ENCODE measurements at places on chromosomes 2 and 18.

GRCh38 chr2:169480079-169480465 is 778 bp downstream of the BBS5 start:
- peak; percentile 7 for DNase-seq

GRCh38 chr18:48914581-48915251 is 36.0 kb downstream of the SMAD7 start:
- no peak for DNase-seq

DNA sequence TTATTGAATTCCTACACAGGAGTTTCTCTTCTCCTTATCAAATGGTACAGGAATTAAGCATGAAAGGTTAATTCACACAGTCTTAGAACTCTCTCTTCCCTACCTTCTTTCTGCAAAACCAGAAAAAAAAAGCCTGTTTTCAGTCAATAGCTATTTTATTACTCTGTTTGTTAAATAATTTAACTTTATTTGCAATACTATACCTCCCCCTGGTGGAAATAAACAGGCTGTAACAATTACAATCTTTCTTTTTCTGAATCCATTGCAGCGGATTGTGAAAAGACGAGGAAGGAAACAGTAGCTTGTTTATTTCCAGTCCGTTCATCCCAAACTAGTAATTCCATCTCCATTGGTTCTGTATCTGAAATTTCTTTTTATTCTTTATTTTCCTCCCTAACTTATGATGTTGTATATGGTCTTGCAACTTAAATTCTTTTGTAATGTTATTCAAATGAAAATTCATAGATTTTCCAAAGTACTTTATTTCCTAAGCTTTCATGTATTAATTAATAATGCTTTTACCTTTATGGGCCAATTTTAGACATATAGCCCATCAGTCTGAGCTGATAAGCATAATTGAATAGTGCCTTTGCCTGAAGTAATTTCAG is 165.2 kb downstream of the SH3BP4 start:
- DNase-seq = peak; percentile 64

DNA sequence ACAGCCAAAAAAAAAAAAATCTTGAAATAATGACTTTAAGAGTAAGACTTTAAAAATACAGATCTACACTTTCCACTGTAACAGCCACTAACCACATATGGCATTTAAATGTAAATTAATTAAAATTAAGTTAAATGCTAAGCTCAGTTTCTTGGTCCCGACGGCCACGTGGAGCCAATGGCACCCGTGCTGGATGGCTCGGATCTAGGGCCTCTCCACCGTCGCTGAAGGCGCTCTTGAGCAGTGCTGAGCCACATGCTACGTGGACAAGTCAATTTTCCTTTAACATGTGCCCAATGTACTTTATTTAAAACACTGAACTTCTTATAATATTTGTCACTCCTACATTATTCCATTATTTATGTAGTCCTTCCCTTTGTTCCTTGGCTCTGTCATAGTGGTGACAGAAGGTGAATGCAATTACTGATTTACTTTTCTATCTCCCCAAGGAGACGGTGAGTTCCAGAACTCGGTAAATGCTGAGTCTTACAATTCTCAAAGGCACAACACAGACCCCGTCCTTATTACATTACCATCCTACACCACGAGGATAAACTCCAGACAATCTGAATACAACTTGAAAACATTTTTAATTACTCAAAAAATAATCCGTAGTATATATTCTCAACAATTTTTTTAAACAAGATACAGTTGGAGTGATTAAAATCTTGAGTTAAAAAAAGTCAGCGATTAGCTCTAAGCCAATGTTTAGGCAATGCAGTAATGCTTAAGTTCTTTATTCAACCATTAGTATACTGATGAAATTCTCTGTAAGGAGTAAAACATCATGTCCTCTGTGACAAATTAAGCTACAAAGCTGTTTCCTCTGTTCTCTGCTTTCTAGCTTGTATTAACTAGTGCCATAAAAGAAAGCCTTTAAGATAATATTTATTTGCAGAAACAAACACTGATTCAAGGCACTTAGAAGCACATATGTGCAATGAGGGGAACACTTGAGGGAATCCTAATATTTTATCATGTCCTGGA is 95.1 kb downstream of the AFF3 start:
- no peak for DNase-seq

DNA sequence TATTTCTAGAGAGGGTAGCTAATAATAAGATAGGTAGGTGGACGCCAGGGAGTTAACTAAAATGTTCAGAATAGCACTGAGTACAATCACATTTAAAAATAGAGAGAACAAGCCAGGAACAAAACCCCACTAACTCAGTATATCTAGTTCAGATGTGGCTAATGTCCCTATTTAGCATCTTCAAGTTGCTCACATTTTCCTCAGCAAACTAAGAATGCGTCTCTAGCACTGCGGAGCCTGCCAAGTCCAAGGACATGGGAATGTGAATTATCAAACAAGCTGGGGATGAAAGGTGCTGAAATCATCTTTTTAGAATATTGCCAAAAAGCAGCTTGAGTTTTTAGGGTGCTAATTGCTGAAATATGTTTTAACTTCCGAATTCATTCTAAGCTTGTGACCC is 398.5 kb upstream of the FIGN start:
- DNase-seq = no peak

- no peak for DNase-seq
Observed at GRCh38 chr2:148903979-148904378, 29.0 kb downstream of the KIF5C start.

DNA sequence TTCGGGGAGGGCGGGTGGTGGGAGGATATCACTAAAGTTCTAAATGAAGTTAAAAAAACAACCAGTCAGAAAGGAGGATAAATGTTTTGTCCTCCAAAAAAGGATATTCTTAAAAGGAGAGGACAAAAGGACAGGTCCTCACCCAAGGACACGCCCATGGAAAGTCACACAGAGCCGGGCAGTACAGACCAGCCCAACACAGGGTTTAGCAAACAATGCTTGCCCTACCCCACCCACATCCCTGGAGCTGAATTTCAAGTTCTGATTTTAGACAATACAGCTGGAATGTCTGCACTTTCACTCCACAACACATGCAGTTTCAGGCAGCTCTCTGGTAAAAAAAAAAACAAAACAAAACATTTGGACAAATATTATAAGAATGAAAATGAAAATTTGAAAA is 67.9 kb downstream of the SLC9A4 start:
- no peak for DNase-seq

DNA sequence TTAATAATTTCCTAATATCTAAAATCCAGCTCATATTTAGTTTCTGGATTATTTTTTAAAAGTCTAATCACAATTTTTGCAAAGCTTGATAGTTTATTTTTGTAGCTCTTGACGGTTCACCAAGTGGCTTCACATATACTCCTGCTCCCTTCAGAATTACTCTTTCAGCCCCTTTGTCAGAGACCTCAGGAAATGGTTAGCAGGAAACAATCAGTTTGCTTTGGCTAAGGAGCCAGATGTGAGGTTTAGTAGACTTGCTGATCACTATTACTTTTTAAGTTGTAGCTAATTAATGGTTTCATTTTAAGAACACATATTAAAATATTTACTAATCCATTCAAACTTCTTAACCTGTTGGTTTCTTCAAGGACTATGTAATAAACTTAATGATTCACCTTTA is 2.3 kb downstream of the RBBP8 start:
- DNase-seq = peak; percentile 44

- DNase-seq = no peak
Observed at GRCh38 chr2:173948842-173949241, 16.3 kb downstream of the SP3 start.

GRCh38 chr2:216163518-216163917 is 54.4 kb downstream of the XRCC5 start:
- no peak for DNase-seq

- DNase-seq = no peak
Observed at GRCh38 chr18:36405611-36406010, 108.1 kb downstream of the FHOD3 start.

DNA sequence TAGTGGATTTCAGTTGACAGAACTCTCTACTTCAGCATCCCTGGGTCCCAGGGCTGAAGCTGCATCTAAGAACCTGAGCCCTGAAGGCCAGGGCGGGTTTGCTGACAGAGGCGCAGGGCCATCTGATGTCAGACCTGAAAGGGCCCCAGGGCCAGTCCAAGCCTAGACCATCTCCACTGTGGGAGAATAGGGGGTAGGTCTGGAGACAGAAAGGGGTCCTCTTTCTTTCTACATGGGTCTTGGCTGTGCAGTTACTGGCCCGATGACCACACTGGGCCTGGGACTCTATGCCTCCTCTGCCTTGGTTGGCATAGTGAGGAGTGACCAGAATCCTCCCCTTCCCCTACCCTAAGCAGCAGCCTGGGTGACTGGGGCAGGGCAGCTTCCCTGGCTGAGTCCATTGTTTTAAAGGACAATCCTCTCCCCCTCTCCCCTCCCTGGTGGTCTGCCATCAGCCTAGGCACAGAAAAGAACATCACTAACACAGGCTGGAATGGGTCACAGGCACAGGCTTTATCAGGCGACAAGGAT is 34.5 kb downstream of the HS1BP3 start:
- DNase-seq = no peak

DNA sequence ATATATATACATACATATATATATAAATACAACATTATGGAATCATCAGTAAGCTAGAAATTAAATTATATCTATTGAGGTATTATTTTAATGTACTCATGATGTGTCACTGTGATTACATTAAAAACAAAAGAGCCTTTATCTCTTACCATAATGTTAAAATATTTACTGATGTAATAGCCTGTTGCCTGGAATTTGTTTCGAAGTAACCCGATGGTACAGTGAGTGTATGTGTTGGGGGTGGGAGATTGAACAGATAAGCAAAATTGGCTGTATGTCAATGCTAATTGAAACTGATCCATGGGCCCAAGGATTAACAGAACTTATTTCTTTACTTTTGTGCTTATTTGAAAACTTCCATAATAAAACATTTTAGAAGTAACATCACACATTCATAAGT is 1473.2 kb downstream of the LRP1B start:
- no peak for DNase-seq

GRCh38 chr2:16750175-16750924 is 84.7 kb upstream of the CYRIA start:
- DNase-seq = peak; percentile 88

DNA sequence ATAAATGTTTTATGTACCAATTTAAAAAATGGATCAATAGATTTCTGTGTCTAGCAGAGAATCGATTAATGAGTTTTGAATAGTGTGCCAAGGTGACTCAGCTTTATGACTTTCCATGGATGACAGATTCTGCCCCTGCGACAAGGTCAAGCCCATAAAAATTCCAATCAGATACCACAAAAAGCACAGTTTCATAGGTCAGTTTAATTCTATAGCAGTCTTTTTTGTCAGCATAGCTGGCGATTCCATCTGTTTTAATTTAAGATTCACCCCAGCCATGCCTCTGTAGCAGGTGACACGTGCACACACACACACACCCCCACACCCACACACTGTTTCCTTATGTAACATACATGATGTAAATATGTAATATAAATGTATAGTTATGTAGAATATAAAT is 28.9 kb downstream of the RAB31 start:
- DNase-seq = no peak

DNA sequence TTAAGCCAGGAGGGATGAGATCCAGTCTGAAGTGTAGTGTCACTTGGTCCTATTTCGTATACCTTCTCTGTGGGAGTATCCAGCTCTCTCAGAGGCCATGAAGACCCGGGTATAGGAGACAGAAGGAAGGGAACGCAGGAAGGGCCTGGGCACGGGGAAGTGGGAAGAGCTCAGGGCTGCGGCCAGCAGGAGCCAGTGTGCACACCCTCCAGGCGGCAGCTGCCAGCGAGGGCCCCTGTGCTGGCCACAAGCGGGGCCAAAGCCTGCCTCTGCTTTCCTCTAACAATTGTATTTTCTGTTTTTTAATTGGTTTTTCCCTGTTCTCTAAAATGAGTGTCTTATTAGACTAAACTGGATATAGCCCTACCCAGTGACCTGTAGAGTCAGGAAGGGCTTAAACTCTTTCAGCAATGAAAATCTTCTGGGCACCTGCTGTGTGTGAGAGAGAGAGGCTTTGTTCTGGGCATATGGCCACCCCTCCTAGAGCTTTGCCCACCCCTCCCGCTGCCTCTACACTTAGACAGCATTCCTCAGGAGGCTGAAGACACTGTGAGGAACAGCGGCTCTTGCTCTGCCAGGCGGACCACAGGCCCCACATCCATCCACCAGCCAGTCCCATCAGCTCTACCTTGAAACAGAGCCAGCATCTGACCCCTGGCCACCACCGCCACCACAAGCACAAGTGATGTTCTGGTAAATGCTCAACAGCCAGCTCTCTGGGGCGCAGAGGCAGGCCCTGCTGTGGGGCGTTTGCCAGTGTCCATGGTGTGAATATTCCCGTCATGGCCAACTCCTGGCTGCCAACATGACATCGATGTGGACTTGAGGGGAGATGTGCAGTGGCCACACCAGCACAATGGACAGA is 9.5 kb downstream of the GPR17 start:
- DNase-seq = no peak

GRCh38 chr18:2787225-2787624 is 59.6 kb upstream of the EMILIN2 start:
- DNase-seq = no peak

GRCh38 chr18:48367557-48367956 is 41.6 kb downstream of the ZBTB7C start:
- no peak for DNase-seq

DNA sequence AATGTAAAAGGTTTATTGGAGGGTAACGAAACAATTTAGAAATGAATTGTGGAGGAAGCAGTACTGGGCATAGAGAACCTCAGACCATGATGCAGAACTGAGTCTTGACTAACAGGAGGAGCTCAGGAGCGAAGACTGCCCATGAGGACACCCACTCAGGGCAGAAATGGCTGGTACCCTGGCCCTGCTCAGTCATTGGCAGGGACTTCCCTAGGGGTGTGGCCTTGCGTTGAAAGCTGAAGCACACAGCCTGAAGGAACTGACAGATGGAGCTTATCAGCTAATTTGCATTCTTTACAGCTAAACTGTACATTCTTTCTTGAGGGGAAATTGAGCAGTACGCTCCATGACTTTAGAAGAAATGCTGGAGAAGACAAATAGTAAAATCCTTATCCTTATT is 57.1 kb downstream of the PDK1 start:
- DNase-seq = no peak

DNA sequence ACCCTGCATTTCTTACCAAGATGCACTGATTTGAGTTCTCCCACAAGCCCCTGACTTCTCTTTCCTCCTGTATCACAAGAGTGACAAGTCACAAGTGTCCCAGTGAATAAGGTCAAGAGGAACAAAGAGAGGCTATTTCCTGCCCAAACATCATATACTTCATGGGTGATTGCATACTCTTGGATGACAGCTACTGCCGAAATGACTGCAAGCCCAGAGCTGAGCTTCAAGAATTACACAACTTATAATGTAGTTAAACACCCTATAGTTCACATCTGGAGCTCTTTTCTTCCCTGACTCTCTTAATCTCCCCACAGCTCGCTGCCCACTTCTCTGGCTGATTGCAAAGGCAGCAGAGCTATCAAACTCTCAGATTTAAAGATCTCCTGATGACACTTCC is 289.7 kb upstream of the PARD3B start:
- DNase-seq = no peak
